Stimulated activated CD4-positive, alpha-beta T cell treated with anti-CD3 and anti-CD28 coated beads, Interleukin-4, amount 100 ng/mL, for 24 hours (primary cell): ENCODE measurements at places on chromosomes 6 and 20.

- DNase-seq, result no peak
These were observed 111.2 kb upstream of the PTPN1 start for GRCh38 chr20:50398821-50399554.

DNA sequence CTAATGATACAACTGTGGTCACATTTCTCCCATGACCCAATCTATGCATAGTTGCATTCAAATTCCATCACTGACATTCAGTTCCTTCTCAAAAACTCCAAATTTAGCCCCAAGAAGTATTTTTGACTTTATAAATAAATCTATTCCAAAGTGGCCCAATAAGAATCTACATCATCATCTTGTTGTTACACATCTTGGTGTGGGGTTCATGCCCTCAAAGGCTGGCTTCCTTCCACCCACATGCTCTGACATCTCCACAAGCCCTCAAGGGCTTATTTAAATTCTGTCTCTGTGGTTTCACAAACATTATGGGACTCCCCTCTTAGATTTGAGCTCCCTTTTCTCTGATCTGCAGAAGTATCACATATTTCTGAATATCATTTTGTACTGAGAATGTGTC lies 585.3 kb upstream of the BTBD3 start:
- DNase-seq, result no peak

DNA sequence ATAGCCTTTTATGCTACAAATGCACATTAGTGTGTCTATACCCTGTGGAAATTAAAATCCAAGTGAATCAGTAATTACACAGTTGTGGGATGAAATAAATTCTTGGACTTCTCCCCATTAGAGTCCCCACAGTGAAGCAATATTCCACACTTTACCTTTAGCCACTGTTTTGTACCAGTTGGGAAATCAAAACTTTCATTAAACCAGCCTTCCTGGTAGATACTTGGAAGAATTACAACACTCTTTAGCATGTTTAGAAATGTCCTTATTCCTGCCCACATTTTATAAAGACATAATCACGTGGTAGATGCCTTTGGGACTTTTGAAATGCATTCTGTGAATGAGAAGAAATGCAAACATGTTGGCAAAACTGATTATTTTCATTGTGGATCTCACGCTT lies 49.0 kb upstream of the ANKEF1 start:
- no peak for DNase-seq

GRCh38 chr6:150539568-150539967 lies 60.1 kb upstream of the PLEKHG1 start:
- DNase-seq, result no peak

DNA sequence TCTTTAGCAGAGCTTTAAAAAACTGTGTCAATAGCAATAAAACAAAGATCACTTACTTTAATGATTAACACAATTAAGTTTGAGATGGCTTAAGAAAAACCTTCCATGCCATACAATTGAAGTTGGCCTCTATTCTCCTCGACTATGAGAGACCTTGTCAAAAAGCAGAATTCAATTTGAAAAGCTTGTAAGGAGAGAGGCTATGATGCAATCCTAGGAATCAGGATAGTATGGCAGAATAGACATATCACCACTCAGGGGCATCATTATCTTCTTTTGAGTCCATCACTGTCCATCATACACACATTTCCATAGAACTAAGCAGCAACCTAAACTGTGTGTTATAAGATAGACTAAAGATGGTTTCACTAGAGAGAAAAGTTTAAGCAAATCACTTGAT lies 17.2 kb downstream of the TBC1D7 start:
- DNase-seq, result no peak

GRCh38 chr20:50992733-50993457 lies 30.0 kb downstream of the KCNG1 start:
- peak; percentile 61 for DNase-seq
